CD8-positive, alpha-beta T cell (primary cell): ENCODE measurements at places on chromosomes 4 and X. TPM values are rescaled to one million over a fixed set of nuclear protein-coding genes. Genes with fewer than 3 reads are reported as not detected.

PNMA3 gene
- total RNA-seq: 2.3 TPM

CLTRN gene
- not detected for total RNA-seq

YY2 gene
- 0.87 TPM for total RNA-seq

CDX4 gene
- not detected for total RNA-seq

TCEAL4 gene
- 10.7 TPM for total RNA-seq

TNIP3 gene
- total RNA-seq: 0.62 TPM

AMTN gene
- total RNA-seq: not detected

F9 gene
- not detected for total RNA-seq

ASB9 gene
- total RNA-seq: not detected

SLITRK4 gene
- total RNA-seq: not detected

MAOB gene
- total RNA-seq: not detected

ZNF732 gene
- not detected for total RNA-seq

DNA sequence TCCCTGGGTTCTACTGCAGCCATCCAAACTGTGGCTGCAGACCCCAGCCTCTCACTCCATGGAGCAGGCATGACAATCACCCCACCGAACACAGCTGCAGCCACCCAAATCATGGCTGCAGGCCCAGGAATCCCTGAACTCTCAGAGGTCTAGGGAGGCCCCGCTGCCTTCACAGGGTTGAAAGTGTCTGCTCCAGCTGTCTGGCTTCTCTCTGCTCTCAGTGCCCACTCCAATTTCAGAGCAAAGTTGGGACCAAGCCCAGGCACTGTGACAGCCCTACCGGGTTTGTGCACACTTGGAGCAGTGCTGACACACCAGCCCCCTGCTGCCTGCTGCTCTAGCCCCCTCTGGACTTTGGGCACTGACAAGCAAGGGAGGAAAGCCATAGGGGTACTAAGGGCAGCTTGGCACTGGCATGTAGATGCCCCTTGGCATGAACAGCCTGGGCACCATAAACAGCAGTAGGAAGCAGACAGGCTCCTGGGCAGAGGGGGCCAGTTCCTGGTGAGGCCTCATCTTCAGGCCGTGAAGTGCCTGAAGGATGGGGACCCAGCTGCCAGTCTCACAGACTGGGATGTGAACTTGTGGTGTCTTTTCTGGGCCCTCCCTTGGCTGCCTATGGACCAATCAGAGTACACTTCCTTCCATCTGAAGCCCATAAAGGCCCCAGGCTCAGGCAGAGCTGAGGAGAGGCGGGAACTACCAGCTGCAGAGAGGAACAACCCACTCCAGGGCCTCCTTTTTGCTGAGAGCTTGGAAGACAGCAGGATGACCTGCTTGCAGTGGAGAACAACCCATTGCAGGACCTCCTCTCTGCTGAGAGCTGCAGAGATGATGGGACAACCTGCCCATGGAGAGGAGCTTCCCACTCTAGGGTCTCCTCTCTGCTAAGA is 68.8 kb downstream of the TECRL start:
- no peak for DNase-seq

- DNase-seq: no peak
These were observed 5.8 kb upstream of the CRLF2 start for GRCh38 chrX:1218286-1218685.

GRCh38 chrX:29858714-29859113 is 356.6 kb upstream of the MAGEB2 start:
- DNase-seq: no peak

DNA sequence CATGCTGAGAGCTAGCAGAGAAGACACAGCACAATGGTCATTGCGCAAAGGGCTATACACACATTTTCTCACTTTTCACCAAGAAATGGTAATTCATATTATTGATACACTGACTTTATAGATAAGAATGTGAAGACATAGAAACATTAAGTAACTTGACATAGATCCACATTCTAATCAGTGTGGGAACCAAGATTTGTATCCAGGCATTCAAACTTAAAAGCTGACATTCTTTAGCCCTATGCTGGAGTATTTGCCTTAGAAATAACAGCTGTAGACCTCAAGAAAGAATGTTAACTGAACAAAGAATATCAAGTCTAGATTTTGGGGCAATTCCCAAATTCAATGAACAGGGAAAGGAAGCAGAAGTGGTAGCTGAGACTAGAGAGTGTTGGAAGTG is 384.8 kb downstream of the IL15 start:
- no peak for DNase-seq

DNA sequence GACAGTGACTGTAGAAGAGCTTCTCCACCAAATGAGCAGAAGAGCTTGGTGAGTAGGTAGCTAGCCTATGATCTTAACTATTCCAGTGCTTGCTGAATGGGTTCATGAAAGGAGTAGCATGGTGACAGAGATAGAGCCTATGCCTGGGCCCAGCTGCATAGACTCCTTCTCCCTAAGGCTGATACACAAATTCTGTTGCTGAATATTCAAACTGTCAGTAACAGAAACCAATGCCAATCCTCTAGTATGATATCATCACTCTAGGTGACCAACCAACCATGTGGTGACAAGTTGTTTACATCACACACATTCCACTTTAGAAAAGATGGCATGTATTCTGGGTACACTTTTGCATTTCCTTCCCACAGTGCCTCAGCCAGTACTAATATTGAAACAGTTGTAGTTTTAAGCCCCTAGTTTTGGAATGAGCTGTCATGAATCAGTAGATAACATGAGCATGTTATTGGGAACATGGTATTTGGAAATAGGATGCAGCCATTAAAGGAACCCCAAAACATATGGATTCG is 103.4 kb upstream of the GRXCR1 start:
- DNase-seq: no peak

DNA sequence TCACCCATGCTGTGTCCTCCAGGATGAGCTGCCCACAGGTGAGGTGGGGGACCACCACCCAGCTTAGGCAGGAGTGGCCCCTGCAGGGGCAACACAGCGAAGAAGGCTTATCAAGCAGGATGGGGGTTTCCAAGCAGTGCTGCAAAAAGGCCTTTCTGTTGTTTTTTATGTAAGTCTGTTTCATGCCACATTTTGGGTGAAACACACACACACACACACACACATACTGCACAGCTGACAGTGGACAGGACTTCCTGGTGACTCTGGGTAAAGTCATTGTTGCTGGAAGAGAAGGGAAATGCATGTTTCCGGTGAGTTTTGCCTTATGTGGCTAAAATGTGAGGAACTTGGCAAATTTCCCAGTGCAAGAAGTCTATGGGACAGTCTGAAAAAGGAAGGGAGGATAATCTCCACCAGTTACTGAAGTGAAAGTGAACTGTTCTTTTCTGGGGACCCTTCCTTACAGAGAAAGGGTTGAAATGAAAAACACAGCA is 119.2 kb downstream of the IRF2 start:
- no peak for DNase-seq

DNA sequence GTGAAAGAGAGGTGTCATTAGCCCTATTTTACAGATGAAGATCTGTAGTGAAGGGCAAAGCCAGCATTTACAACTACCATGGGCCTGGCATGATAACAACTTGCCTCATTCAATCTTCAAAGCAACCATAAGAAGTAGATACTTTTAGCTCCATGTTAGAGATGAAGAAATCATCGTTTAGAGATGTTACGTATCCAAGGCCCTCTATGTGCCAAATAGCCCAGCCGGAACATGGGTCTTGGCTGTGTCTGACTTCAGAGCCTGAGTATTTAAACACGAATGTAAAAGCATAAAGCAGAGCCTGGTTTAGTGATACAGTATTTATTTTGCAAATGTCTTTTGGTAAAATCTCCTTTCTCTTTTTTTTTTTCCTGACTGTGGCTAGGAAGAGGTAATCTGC is 197.1 kb downstream of the RASL11B start:
- no peak for DNase-seq

GRCh38 chrX:106457802-106458201 is 154.0 kb upstream of the RADX start:
- DNase-seq: no peak

DNA sequence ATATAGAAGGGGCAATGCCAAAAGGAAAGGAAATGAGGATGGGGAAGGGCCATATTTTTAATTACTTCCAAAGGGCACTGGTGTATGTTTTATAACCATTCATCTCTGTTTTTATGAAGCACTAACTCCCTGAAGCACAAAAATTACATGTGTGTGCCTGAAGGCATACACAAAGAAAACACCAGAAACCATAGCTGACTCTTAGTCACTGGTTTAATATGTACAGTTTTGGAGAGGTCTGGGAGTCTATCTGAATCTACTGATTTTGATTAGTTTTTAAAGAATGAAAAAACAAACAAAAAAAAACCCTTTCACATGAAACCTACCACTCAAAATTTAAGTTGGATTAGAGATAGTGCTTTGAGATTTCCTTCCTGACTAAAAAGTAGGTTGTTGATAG is 438.7 kb downstream of the RPA4 start:
- no peak for DNase-seq

- DNase-seq: no peak
These were observed 291.8 kb downstream of the LDB2 start for GRCh38 chr4:16606691-16607090.

- no peak for DNase-seq
These were observed 30.4 kb upstream of the CLTRN start for GRCh38 chrX:15694941-15695451.

DNA sequence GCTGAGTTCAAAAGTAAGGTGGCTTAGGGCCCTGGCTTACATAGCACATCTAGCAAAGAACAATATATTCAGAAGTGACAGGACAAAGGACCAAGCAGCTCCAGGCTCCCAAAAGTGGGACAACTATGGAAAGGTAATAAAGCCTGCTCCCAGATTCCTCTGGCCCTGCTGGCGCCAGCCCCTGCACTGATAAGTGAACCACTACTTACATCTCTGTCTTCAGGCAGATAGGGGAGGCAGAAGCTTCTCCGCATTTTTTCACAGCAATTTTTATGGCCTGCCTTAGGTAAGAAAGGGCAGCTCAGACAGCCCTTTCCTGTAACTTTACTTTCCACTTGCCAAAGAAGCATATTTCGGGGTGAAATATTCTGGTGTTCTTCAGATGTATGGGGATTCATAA is 83.9 kb downstream of the MTNR1A start:
- DNase-seq: no peak

DNA sequence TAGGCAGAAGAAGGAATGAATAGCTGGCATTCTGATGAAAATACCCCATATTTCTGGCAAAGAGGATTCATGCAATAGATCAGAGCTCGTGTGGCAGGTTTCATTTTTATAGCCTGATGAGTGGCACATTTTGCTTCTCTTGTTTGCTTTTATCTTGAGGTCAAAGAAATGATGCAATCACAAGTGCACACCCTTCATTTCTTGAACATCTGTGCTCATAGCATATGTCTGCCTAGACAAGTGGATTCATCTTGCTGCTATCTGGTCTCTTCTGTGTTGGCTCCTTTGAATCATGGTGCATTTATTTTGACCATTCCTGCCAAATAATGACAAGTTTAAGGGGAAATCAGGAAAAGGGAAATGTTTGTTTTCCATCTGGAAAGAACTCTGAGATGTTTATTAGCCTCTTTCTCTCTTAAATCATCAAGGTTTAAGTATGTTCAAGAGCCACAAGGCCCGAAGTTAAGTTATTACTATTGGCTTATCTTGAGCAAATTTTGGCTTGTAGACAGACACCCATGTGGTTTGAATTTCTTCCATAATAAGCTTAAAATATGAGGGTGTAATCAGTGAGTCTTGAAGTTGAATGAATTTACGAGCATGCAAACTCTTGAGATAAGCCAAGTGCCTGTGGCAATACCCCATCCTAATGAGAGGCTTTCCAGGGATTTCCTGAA is 59.3 kb upstream of the HS3ST1 start:
- DNase-seq: no peak

DNA sequence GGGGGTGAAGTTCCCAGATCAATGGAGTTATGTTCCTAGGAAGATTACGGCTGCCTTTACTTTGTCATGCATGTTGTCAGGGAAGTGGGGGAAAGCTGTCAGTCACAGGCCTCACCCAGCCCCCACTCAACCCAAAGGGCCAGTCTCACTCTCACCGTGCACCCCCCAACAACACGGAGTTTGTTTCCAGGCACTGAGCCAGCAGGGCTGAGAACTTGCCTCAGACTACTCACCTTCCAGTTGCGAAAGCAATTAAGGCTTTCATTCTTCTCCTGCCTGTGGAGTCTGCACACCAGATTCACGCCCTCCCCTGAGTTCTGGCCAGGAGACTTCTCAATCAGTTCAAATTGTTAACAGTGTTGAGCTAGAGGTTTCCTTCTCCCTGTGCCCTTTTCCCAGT is 114.3 kb downstream of the SH3BGRL start:
- no peak for DNase-seq

DNA sequence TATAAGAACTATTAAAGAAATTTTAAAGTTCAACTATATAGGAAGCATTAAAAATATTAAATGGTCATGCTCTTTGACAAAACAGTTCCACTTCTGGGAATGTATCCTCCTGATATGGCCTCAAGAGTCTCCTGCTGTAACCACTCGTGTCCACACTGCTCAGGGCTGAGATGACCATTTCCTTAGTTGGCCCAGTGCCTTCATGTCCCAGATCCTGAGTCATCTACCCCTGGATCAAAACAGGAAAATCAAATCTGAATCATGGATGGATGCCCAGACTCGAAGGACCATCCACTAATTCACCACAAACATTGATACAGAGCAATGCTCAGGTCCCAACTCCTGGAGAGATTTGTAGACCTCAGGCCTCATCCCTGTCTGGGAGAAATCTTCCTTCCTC is 44.7 kb downstream of the GPRASP3 start:
- no peak for DNase-seq

- no peak for DNase-seq
These were observed 41.1 kb upstream of the WDR1 start for GRCh38 chr4:10157478-10158332.

- DNase-seq: no peak
These were observed 4.8 kb downstream of the ANXA10 start for GRCh38 chr4:168097161-168097560.

DNA sequence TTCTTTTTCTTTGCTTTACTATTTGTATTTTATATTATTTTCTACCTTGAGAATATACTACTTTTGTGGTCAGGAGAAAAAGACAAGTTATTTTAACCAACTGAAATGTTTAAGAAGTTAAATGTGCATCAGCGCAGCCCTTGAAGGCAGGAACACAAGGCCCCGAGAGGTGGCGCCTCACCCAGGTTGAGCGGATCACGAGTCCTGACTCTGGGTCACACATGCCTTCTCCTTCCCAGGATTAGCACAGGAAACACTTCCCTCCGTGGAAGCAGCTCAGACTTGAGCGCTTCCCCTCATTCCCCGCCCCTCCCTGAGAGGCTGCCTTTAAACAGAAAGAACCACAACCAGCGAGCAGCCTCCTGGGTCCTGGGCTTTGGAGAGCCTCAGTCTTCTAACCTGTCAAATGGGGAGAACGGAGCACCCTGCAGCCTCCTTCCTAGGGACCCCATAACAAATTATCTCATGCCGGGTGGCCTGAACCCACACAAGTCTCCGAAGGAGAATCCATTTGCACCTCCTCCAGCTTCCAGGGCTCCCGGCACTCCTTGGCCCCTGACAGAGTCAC is 217.6 kb downstream of the AFAP1 start:
- no peak for DNase-seq

- no peak for DNase-seq
These were observed 49.1 kb downstream of the APOOL start for GRCh38 chrX:85052636-85053343.

DNA sequence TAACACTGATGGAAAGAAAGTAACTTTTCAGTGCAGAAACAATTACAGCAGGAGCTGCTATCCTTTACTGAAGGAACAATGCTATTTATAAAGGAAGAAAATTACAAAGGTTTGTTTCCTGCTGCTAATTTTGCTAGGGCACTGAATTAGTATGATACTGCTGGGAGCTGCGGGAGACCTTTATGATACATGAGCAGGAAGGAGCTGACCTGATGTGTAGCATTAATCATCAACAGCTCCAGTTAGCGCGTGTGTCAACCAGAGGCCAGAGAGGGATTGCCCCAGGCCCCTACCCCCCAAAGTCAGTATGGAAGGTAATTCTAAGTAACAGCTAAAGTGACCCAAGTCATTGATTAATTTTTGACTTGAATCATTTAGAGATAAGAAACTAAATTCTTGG is 728.9 kb downstream of the PCDH18 start:
- no peak for DNase-seq
